ENCODE measurements at places on chromosomes 1 and 21. TPM values are rescaled to one million over a fixed set of nuclear protein-coding genes. Genes with fewer than 3 reads are reported as not detected.

DNA sequence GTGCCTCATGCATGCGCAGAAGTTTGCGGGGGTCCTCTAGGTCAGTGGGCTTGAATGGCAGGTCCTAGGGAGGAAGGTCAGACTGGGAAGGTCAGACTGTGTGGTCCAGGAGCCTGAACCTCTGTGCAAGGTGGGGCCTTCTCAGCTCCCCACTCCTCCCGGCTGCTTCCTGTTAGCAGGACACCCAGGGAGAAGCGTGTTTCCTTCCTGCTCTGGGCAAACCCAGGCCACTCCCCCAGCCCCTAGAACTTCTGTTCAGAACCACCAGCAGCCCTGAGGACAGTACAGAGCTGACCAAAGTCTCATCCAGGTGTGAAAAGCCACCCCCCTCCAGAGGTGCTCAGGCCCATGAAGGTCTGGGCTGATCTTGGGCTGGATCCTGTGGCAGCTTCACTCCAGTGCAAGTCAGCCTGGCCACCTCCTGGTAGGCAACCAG is 29.9 kb downstream of the NAV1 start:
- DNase-seq: no peak

Gene KIAA1614
- polyA plus RNA-seq: 12.3 TPM

- no peak for DNase-seq
These were observed 33.3 kb downstream of the SMG7 start for GRCh38 chr1:183505454-183506089.

GRCh38 chr1:114458237-114458777 is 52.7 kb downstream of the TRIM33 start:
- no peak for DNase-seq

- no peak for DNase-seq
These were observed 77.9 kb downstream of the DAB1 start for GRCh38 chr1:57345916-57346315.

DNA sequence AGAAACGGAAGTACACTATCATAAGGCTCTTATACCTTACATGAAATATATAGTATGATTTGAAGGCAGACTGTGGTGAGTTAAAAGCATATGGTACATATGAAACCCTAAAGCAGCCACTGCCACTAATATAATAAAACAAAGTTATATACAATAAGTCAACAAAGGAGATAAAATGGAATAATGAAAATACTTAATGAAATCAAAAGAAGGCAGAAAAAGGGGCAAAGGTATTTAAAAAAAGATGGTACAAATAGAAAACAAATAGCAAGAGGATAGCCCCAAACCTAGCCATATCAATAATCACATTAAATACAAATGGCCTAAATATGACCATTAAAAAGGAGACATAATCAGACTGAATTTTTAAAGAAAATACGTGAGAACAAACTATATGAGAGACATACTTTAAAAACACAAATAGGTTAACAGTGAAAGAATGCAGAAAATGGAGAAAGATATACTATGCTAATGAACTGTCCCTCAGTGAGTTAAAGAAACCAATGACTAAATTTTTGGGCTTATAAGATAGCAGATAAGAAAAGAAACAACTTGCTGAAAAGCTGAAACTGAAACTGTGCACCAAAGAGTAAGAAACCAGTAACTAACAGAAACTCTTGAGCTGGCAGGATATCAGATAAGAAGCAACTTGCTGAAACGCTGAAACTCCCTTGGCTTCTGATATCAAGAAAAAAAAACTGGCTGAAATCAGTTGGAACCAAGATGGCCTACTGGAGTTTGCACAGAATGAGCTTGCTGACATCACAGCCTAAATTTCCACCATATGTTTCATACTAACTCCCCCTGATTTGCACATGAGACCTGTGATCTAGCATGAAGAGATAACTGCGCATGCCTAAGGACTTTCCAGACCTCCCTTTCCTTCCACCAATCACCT is 44.3 kb upstream of the IL10 start:
- no peak for DNase-seq

Gene OR2L2
- 0.06 TPM for polyA plus RNA-seq

GRCh38 chr1:85274969-85275453 is 1.4 kb downstream of the BCL10 start:
- DNase-seq: no peak

Gene PMVK
- 26.8 TPM for polyA plus RNA-seq

Gene PLCH2
- polyA plus RNA-seq: 0.63 TPM

GRCh38 chr1:46532498-46533178 is 18.8 kb downstream of the KNCN start:
- no peak for DNase-seq

GRCh38 chr1:207461649-207462048 is 7.5 kb downstream of the CR2 start:
- DNase-seq: no peak

DNA sequence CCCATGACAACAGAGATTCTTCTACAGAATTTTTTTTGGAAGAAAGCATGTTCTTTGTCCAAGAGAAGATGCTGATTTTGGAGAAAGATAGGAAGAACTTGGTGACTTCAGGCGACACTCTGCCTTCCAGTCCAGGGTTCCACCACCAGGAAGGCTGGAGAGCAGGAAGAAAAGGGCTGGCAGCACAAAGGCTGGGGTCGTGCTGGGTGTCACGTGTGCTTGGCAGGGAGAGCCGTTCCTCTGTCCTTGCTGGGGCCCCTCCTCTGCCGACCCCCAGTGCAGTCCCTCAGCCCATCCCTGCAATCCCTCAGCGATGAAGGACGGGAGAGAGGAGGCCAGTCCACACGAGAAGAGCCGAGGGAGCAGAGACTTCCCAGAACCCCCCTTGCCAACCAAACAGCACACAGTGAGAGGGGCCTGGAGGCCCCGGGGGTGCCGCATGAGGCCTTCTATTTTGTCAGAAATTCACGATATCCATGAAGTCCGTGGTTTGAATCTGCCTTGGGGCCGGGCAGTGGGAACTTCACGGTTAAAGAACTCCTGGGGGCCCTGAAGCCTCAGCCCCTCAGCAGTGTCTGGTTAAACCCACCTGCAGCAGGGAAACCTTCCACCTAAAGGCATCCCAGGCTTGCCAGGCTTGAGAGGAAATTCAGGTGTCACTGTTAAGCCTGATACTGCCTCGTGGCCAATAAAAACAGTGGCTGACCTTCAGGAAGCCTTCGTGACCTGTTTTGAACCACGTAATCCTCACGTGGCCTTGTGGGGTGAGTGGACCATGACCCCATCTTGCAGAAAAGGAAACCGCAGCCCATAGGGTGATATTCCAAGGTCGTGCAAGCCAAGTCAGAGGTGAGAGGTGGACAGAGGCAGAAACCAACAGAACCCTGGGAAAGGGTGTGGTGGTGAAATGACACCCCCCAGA is 3.4 kb downstream of the KRTAP10-12 start:
- DNase-seq: no peak

DNA sequence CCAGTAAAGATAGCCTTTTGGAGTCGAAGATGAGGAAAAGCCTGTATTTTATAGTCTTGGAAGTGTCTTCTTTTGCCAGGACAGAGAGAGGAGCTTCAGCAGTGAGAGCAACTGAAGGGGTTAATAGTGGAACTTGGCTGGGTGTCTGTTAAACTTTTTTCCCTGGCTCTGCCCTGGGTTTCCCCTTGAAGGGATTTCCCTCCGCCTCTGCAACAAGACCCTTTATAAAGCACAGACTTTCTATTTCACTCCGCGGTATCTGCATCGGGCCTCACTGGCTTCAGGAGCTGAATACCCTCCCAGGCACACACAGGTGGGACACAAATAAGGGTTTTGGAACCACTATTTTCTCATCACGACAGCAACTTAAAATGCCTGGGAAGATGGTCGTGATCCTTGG is at the start of gene VCAM1:
TSS of gene VCAM1 (plus strand) at position 253 of the 400 bp plus-strand sequence. CDS start at position 372, 119 bp downstream.
- DNase-seq: no peak

- DNase-seq: no peak
These were observed 55.4 kb downstream of the MATN1 start for GRCh38 chr1:30668024-30668423.

- DNase-seq: no peak
These were observed 13.9 kb upstream of the CAMK1G start for GRCh38 chr1:209569455-209570207.

- DNase-seq: no peak
These were observed 228.1 kb downstream of the TPR start for GRCh38 chr1:186146974-186147373.

DNA sequence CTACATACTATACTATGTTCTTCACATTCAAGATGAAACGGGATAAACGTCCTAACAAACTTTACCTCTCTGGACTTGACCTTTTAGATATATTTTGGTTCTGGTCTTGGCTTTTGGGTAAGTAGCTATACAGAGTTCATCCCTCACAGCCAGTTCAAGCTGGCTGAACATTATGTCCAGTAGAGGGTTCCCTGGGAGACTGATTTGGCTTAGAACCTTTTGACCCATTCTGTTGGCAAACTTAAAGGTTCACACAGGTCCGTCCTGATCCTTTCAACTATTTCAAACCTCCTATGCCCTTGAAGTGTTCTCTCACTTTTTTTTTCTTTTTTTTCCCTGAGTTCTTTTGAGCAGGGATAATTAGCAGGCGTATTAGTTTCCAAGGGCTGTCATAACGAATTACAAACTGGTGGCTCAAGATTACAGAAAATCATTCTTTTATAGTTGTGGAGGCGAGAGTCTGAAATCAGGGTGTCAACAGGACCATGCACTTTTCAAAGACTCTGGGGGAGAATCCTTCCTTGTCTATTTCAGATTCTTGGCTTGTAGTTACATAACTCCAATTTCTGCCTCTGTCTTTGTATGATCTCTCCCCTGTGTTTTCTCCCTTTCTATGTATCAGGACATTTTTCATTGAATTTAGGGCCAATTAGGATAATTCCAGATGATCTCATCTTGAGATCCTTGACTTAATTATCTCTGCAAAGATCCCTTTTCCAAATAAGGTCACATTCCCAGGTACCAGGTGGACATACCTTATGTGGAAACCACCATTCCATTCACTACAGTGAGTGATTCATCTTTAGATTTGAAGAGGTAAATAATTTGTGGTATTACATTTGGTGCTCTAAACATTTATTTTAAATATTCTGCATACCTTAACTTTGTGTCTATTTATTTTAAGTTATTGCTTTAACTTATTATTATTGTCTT is 257.4 kb upstream of the USP25 start:
- no peak for DNase-seq

Gene LCE1F
- polyA plus RNA-seq: not detected

- DNase-seq: no peak
These were observed 919 bp downstream of the SLAMF6 start for GRCh38 chr1:160522136-160522535.

DNA sequence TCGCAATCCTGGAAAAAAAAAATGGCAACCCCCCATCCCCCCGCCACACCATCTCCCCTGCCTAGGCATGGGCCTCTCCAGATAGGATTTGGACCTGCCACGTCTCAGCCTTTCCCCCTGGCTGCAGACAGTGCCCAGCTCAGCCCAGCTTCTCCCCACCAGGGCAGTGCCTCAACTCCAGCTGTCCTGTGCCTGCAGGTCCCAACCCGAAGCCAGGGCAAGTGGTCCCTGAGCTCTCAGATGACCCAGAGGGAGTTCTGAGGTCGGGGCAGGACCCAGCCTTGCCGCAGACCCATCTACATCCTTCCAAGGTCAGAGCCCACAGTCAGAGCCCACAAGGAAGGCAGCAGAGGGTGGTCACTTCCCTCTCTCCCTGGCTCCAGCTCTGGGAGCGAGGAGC is 86.7 kb upstream of the POU3F1 start:
- no peak for DNase-seq

DNA sequence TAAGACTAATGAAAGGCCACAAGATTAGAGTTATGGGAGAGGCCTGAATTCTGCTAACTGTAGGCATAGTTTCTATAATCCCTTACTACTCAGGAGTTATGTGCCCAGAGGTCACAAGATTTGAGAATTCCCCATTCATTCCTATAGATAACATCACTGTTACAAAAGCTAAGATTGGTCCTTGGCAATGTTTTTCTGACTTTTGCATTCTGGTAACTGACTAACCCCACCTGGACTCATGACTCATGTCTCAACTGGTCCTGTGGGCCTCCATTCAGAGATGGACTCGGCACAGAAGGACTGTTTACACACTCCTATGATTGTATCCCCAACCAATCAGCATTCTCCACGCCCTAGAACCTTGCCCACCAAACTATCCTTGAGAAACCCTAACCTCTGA is 249.0 kb upstream of the ZP4 start:
- DNase-seq: no peak

Gene PERM1
- polyA plus RNA-seq: 3.3 TPM

- no peak for DNase-seq
These were observed 5.3 kb downstream of the IGSF9 start for GRCh38 chr1:159940006-159940620.

DNA sequence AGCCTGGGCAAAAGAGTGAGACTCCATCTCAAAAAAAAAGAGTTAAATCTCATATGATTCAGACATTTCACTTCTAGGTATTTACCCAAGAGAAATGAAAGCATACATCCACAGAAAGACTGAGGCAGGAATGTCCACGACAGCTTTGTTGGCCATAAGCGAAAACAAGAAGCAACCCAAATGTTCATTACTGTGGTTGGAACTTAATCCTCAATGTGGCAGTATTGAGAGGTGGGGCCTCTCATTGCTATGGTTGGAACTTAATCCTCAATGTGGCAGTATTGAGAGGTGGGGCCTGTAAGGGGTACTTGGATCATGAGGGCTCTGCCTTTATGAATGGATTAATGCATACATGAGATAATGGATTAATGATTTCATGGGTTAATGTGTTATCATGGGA is 15.2 kb downstream of the C21orf58 start:
- no peak for DNase-seq

Gene OXCT2
- not detected for polyA plus RNA-seq

GRCh38 chr1:81430955-81431623 is 369.6 kb upstream of the ADGRL2 start:
- DNase-seq: no peak

Gene RAB3B
- polyA plus RNA-seq: 0.15 TPM

GRCh38 chr21:33865996-33866575 is 49.5 kb downstream of the ATP5PO start:
- DNase-seq: no peak

- DNase-seq: no peak
These were observed 74.4 kb upstream of the LYPLAL1 start for GRCh38 chr1:219099307-219099706.

- no peak for DNase-seq
These were observed 11.0 kb downstream of the AHCYL1 start for GRCh38 chr1:109995536-109995935.

DNA sequence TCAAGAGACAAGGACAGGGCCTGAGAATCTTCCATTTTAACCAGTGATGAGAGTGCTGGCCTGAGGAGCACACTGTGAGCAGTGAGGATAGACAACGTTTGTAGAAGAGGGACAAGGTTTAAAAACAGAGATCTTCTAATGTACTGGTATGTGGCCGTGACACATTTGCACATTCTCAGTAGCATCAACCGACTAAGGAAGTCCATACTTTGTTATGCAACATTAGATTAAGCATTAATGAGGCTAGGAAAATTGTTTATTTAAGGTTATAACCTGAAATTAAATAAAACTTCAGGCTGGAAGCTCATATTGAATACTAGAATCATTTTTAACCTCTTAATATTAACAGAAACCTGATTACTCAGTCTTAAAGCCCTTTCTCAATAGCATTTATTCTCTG is 99.0 kb downstream of the SLC45A1 start:
- DNase-seq: no peak

DNA sequence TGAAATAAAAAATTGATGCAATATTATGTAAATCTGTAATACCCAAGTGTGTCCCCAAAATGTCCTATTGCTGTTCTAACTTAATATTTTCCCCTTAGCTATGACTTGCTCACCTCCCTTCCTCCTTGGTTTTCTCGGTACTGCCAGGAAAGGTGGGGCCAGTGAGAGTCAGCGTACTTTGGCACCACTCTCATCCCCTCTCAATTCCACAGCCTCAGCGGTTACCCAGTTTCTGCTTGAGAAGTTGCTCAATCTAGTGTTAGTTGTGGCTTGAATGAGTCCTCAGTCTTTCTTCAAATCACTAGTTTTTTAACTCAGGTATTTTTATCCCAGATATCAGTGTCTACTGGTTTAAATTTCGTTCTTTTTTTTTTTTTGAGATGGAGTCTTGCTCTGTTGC is 32.3 kb downstream of the BCAS2 start:
- no peak for DNase-seq

Data from forelimb muscle (tissue), 1 donor.